ENCODE measurements at places on chromosomes 16 and 17.

GRCh38 chr17:16353317-16354174, at the start of gene CENPV:
Gene CENPV (minus strand): TSS chr17:16353469. CDS start chr17:16353436, 33 bp downstream.
- peak; percentile 17 for DNase-seq

GRCh38 chr16:4734063-4734729, at the start of the genes ANKS3 and DNAAF8:
Gene ANKS3 (minus strand): TSS chr16:4734271. CDS start chr16:4730149, 4,122 bp downstream.
Gene DNAAF8 (plus strand): TSS chr16:4734537. CDS start chr16:4736515, 1,978 bp downstream.
- DNase-seq, result peak; percentile 53

DNA sequence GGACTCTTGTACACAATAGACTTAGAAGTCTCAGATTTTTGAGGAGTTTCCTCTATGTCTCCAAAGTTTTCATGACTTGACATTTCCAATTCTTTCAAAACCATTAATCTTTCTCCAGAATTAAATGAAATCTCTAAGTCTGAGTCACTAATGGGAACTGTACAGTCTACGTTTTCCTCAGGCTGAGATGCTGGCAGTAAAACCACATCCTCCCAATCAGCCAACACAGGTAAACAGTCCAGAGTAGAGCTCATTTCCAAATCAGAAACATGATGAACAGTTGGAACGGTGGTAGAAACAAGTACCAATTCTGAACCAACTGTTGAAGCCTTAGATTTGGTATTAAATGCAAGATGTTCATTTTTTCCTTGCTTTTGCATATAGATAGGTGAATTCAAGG, 7.9 kb downstream of the ERI2 start:
- no peak for DNase-seq

- no peak for DNase-seq
Observed at GRCh38 chr17:57393368-57393767, 137.0 kb downstream of the MSI2 start.

DNA sequence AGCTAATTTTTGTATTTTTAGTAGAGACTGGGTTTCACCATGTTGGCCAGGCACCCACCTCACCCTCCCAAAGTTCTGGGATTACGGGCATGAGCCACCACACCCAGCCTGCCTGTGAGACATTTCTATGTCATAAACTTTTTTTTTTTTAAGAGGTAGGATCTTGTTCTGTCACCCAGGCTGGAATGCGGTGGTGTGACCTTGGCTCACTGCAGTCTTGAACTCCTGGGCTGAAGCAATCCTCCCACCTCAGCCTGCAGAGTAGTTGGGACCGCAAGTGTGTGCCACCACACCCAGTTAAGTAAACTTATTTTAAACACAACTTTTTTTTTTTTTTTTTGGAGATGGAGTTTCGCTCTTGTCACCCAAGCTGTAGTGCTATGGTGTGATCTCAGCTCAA, 47.2 kb downstream of the SCNN1G start:
- no peak for DNase-seq

- DNase-seq, result no peak
Observed at GRCh38 chr16:55263271-55264250, 60.4 kb upstream of the IRX6 start.

DNA sequence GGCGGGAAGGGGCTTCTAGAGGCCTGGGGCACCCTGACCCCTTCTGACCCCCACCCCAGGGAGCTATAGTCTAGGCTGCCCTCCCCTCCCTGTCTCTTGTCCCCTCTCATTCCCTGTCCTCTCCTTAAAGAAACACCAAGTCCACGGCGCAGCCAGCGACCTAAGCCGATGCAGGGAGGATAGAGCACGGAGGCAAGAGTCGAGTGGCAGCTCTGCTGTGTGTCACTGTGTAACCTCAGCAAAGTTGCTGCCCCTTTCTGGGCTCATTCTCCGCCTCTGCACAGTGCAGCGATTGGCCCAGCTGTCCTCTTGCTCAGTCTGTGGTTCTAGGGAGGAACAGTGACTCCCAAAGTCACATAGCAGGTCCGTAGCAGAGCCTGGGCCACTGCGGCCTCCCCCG, 36.5 kb upstream of the SBK1 start:
- no peak for DNase-seq

DNA sequence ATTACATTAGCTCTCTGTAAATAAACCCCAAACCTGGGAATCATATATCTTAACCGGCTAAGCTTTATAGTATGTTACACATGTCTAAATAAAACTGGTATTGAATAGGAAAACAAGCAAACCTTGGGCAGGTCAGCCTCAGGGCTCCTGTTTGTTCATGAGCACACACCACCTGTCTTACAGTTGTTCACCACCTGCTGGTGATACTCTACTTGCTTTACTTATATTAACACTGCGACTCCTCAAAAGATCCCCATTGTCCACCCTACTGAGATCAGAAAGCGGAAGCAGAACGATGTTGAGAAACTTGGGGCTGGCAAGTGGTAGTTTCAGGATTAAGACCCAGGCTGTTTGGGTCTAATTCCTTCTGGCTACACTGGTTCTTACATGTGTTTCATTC, 16.4 kb downstream of the CDH13 start:
- DNase-seq, result no peak

- DNase-seq, result no peak
Observed at GRCh38 chr17:50797135-50797810, 30.0 kb upstream of the ANKRD40CL start.

GRCh38 chr16:23975293-23975692, 139.5 kb downstream of the PRKCB start:
- DNase-seq, result no peak

DNA sequence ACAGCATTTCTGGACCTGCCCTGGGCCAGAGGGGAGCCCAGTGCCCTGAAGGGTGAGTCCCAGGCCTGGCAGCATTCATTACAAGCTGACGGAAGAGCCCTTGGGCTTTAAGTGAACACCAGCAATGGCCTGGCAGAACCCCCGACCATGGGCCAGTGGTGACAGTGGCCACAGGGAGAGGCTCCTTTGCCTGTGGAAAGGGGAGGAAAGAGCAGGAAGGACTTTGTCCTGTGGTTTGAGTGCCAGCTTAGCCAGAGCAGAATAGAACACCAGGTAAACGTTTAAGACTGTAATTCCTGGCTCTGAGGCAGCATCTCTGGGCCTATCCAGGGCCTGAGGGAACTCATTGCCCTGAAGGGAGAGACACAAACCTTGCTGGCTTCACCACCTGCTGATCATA, 34.3 kb upstream of the ATP2C2 start:
- no peak for DNase-seq

DNA sequence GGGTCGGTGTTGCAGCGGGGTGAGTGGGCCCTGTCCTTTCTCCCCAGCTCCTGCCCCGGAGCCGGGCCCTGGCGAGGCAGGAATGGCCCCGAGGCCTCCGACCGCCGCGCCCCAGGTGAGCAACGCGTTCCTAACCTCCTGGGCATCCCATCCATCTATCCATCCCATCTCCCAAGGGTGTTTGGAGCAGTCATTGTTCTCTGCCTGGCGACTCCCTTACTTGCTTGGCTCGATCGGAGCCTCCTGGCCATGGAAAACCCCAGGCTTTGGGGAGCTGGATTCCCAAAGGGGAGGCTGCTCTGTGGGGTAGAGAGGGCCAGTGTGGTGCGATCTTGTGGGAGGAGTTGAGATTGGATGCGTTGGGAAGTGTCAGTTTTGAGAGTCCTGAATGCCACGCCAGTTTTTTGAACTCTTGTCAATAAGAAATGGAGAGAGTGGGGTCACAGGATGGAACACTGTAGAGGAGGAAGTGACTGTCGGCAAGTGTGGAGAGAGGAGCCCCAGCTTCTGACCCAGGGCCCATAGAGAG, 684 bp downstream of the ZFP90 start:
- DNase-seq, result no peak

DNA sequence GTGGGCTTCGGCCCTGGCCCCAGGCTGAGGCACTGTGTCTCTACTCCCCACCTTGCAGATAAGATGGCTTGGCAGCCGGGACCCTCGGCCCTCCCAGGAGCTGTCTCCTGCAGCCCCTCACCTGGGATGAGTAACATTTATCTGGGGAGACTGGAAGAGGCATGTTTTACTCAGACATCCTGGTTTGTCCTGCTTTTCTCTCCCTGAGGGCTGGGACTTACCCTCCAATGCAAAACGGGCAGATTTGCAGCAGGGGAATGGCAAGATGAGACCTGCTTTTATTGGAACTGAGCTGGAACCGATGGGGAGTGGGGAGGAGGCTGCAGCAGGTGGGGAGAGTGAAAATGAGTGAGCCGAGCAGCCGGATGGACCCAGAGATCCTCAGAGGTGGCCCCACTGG, 27.3 kb upstream of the UBE2G1 start:
- DNase-seq, result no peak

- DNase-seq, result no peak
Observed at GRCh38 chr17:82835122-82835521, 4.7 kb downstream of the ZNF750 start.

DNA sequence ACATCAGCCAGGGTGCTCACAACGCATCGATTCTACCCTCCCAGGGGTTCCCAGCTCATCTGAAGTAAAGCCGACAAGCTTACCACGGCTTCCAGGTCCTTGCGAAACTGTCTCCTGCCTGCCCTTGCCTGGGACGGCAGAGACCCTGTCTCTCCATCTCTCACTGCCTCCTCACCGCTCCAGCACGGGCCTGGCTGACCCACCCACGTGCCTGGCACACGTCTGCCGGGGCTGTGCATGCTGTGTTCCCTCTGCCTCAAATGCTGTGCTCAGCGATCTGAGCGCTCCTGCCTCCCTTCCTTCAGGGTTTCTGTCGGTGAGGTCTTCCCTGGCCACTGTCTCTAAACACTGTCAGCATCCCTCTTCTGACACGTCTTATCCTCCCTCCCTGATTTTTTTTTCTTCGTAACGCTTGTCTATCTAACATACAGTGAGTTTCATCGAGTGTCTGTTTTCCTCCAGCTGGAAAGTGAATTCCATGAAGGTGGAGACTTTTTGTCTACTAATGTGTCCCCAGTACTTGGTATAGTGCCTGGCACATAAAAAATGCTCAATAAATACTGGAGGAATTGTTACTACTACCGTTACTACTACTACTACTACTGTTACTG, 208.4 kb downstream of the IRF8 start:
- DNase-seq, result no peak

GRCh38 chr16:4393240-4393600, 21.6 kb downstream of the VASN start:
- DNase-seq, result no peak

DNA sequence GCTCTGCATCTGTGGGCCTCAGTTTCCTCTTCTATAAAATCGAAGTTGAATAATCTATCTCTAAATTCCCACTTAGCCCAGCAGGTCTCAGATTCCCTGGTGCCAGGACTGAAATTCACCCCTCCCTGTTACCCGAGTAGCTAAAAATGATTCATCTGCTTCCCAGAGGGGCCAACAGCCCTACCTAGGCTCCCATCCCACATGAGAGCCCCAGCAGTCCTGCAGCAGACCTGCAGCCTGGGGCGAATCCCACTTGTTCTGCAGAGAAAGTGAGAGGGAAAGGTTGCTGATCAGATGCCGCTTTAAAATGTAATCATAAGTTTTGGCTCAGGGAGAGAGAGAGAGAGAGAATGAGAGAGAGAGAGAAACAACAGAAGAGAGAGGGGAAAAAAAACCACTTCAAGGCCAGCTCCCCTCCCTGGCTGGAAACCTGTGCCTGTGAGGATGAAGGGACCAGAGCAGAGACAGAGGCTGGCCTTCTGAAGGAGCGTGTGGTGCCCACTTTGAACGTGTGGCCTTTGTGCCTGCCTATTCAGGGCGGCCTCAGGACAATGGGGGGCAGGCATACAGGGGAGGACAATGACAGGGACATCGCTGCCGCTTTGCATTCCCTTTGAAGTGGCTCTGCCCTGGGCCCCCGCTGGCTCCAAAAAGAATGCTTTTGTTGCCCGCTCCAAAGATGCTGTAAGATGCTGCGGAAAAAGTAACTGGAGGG, 85.2 kb upstream of the NKD1 start:
- no peak for DNase-seq

DNA sequence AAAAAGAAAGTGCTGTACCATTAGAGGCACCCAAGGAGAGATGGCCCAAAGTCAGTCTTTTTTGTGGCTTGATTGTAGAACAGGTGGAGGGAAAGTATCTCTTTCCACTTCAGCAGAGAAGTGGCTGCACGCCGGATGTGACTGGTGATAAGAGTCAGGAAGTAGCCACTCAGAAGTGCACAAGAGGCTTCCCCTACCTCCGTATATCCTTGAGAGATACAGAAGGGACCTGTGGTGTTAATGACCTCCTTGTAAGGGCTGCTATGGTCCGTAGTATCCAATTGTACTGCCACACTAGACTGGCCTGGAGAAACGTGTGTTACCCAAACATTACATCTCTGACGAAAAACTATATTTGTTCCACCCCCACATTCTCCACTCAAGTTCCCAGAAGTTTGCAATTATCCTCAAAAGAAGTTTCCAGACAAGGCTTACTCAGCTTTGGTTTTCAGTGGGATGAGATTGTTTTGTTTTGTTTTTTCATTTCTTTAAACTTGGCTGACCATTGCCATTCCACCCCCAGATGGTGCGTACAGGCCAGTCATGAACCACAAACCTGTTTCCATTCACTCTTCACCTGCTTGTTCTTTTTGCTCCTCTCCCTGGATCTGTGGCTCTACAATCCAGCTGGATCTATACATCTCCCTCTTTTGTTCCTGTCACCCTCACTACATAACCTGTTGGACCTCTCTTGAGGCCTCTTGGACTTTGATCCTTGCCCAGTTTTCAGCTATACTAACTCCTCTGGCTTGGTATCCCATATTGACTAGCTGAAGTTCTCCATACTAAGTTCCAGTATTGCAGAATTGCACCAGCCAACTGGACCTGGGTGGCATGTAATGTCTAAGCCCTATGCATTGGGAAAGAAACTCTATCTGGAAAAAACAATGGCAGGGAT, 20.7 kb upstream of the MED13 start:
- DNase-seq, result no peak

- no peak for DNase-seq
Observed at GRCh38 chr17:82765371-82765770, 13.5 kb downstream of the TBCD start.

GRCh38 chr17:6683081-6683684, 30.0 kb downstream of the SLC13A5 start:
- DNase-seq, result no peak

- DNase-seq, result no peak
Observed at GRCh38 chr17:61786088-61786487, 77.2 kb downstream of the BRIP1 start.

- DNase-seq, result no peak
Observed at GRCh38 chr17:48541036-48541576, 3.8 kb downstream of the HOXB2 start.

GRCh38 chr17:40402668-40403067, 15.0 kb downstream of the TOP2A start:
- no peak for DNase-seq

All from activated T-helper 1 cell treated with anti-CD3 and anti-CD28 coated beads, Interleukin-2, amount 50 U/mL, for 16 hours (primary cell).